ENCODE measurements at places on chromosomes 5 and 9.

DNA sequence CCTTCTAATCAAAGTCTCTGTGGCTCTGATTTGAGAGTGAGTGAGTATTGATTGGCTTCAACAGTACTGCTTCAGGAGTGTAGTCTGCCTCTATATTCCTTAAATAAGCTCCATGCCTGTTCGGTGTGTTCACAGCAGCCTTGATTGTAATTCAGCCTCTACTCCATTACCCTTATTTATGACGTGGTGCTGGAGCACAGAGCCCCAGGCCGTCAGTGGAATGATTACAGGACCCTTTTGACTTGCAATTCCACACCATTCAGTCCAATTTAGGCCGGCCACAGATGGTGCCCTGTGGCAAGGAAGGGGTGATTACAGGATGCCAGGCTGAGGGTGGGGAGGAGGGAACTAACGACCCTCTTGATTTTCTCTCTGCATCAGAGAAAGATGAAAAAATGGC, 110.3 kb downstream of the ASTN2 start:
- DNase-seq, result no peak

GRCh38 chr5:96433066-96433447, at the start of gene PCSK1:
PCSK1 (minus strand) TSS chr5:96433248; CDS start chr5:96433042, 206 bp downstream.
- DNase-seq, result no peak

- DNase-seq, result no peak
Observed at GRCh38 chr5:569868-570361, 42.2 kb upstream of the CEP72 start.

DNA sequence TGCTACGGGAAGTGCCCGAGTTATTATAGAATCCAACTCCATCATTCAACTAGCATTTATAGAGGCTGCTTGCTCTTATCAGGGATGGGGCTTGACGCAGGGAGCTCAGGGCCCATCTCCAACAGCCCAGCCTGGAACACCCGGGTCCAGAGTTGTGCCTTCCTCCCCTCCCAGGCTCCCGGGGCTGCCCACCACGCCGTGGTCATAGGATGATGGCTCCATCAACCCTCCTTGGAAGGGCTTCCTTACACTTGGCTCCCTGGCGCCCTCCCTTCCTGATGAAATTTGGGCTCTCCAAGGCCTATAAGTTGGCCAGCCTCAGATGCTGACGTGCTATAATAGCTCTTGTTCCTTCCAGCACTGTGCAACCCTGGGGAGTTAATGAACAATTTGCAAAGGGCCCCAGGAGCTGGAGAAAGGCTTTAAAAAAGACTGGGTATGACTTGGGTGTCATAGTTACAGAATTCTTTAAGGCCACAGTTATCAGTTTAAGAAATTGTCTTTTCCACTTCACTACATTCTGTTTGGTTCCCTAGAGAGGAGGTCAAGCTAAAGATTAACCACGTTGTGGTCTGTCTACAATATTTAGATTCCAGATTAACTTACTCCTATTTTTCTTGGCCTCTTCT, 42.5 kb upstream of the GADD45G start:
- DNase-seq, result no peak

- DNase-seq, result no peak
Observed at GRCh38 chr5:32572778-32573480, 12.4 kb upstream of the SUB1 start.

GRCh38 chr9:95890594-95890993, 15.1 kb downstream of the ERCC6L2 start:
- DNase-seq, result no peak

All from tongue (tissue), 3 donors.